ENCODE measurements at places on chromosomes 16 and 17. TPM values are rescaled to one million over a fixed set of nuclear protein-coding genes. Genes with fewer than 3 reads are reported as not detected.
A peak's percentile ranks its signal among the peaks of the same experiment; 100 is the strongest.

DNA sequence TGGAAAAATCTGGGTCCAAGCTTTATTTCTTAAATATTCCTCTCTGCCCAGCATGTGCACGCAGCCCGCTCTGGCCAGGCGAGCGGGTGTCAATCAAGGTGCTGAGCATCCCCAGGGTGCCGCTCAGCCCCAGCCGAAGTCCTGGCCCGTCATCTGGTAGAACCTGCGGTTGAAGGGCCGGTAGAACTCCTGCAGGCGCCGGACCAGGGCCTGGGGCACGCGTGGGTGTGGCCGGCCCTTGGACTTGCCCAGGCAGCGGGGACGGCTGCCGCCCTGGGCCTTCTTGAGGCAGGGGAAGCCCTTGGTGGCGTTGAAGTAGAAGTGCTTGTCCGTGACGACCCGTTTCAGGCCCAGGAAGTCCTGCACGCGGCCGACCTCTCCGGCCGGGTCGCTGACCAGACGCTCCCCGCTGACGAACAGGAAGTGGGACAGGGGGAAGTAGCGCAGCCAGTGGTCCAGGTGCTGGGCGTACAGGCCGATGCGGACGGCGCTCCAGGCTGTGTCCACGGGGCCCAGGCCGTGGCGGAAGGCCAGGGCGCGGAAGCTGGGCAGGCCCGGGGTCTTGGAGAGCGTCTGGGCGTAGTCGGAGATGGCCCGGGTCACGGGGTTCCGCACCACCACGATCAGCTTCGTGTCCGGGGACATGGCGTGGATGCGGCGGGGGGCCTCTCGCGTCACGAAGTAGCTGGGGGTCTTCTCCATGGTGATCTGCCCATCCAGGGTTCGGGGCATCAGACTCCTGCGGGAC is 6.6 kb downstream of the HS3ST6 start:
- DNase-seq, result no peak

- no peak for DNase-seq
These were observed 17.9 kb upstream of the DPEP1 start for GRCh38 chr16:89595330-89596060.

DNA sequence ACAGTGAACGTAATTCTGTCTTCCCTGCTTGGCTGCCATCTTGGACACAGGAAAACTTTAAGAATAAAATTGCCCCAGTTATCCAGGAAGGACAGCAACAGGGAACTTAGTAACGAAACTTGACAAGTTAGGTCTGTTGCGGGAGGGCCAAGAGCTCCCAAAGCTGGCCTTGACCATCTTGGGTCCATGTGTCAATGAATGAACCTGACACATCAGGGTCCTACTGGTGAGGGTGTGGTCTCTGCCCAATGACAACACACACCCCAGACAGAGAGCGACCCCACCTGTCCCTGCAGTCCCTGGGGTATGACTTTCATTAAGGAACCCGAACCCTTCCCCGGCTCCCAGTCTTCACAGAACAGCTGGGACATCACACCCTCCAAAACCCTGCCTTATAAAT is 96.3 kb downstream of the NDE1 start:
- no peak for DNase-seq

DNA sequence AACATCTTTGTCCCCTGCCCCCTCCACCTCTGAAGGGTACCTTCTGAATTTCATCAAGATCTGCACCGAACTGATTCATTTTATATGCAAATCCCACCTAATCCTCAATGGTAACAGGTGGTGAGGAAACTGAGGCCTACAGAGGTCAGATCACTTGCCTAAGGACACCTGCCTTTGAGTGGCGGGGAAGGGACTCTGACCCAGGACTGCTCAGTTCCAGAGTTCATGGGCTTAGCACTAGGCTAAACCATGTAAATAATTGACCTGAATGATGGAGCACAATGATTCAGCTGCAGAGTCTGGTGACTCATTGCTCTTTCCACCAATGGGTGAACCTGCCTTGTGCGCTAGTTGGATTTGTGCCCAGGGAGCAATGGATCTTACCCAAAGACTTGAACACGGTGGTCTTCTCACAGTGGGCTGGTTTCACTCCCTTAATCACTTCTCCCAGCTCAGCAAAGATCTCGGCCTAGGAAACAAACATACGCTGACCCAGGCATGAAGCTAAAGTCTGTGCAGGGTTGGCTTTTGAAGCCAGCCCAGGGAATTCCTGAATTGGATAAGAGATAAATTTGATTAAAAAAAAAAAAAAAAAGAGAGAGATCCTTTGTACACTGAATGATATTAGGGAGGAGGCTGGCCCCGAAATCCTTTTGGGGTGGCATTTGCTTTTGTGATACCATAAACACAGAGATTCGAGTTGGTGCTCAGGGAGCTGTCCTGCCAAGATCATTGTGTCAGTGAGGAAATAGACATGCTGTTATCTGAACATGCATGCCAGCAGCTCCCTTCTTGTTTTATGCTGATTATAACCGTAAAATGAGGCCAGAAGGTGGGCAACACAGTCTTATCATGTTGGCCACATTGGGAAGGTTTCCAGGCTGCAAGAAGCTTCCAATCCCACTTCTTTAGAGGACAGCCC is 17.0 kb downstream of the CRYM start:
- peak; percentile 88 for DNase-seq

GRCh38 chr17:79608624-79608959 is 2.3 kb downstream of the RBFOX3 start:
- no peak for DNase-seq

DNA sequence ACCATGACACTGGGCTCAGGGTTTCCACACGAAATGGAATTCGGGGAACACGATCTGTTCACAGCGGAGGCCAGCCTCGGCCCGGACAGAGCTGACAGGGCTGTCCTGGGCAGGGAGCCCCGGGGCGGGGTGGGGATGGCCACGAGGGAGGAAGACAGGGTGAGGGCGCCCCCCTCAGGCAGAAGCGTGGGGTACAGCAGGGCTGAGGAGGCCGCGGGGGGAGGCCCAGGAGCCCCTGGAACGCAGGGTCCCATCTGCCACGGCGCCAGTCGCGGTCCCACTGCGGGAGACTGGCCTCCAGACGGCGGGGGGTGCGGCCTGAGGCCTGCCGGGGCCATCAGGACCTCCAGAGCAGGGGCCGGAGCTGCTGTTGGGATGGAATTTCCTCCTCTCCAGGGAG is 75.9 kb downstream of the LMF1 start:
- no peak for DNase-seq

- no peak for DNase-seq
These were observed 158.8 kb downstream of the AATF start for GRCh38 chr17:37107406-37108083.

GRCh38 chr16:31475946-31476302 is 4.0 kb downstream of the TGFB1I1 start:
- no peak for DNase-seq

DNA sequence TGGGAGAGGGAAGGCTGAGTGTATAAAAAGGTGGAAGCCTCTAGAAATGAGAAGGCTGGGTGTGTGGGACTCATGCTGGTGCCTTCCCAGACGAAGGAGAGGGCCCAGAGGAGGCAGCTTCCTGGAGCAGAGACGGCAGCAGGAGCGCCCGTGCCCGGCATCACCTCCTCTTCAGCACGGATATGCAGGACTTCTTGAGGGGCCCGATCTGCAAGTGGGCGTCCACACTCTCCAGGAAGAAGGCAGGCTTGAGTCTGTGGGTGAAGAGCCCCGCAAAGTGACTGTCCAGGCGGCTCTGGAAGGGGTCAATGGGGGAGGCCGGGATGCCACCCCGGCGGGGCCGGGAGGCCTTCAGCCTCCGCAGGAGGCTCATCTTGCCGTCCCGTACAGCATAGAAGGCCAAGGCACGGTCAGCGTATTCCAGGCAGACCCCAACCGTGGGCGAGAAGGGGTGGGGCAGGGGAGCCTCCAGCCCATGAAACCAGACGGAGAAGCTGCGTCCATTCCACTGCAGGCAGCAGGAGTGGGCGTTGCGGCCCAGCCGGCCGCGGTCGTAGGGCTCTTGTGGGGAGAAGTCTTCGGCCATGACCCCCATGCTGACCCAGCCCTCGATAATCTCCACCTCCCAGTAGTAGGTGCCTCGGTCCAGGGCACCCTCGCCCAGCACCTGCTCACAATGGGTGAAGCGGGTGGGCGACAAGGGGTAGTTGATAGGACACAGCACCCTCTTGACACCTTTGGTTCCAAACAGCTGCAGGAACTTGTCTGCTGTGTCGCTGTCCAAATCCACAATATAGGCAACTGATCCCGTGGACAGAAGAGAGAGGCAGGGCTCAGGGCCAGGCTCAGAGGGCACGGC is 3.8 kb downstream of the TRIM47 start:
- DNase-seq, result no peak

DNA sequence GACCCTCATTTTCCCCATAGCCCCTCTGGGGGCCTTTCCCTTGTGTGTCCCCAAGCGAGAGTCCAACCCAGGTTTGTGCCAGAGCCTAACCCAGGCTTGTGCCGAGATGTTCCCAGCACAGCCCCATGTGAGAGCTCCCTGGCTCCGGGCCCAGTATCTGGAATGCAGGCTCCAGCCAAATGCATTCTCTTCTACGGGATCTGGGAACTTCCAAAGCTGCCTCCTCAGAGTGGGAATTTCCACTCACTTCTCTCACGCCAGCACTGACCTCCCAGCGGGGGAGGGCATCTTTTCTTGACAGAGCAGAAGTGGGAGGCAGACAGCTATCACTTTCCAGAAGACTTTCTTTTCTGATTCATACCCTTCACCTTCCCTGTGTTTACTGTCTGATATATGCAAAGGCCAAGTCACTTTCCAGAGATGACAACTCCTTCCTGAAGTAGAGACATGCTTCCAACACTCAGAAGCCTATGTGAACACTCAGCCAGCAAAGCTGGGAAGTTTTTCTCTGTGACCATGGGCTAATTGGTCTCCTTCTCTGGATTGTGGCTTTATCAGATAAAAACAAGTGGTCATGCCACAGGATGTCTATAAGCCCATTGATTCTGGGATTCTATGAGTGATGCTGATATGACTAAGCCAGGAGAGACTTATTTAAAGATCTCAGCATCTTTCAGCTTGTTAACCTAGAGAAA is 2.5 kb upstream of the CCL2 start:
- peak; percentile 81 for DNase-seq

- DNase-seq, result no peak
These were observed 235.3 kb downstream of the SEC14L1 start for GRCh38 chr17:77375917-77376651.

DNA sequence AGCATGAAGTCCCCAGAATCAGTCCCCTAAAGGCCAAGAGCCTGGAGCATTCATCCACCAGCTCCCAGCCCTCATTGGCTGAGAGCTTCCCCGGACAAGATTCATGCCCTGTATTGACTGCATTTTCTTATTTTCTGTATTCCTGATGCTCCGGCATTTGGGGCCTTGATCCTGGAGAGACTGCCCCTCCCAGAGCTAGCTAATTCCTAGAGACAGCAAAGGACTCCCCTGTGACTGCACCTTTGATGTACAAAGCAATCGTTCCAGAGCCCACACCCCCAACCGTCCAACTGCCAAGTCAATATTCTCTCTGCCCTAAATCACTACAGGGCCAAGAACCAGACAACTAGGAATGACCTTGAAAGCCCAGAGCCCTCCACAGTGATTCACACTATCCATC is 93.4 kb upstream of the CDH5 start:
- no peak for DNase-seq

DNA sequence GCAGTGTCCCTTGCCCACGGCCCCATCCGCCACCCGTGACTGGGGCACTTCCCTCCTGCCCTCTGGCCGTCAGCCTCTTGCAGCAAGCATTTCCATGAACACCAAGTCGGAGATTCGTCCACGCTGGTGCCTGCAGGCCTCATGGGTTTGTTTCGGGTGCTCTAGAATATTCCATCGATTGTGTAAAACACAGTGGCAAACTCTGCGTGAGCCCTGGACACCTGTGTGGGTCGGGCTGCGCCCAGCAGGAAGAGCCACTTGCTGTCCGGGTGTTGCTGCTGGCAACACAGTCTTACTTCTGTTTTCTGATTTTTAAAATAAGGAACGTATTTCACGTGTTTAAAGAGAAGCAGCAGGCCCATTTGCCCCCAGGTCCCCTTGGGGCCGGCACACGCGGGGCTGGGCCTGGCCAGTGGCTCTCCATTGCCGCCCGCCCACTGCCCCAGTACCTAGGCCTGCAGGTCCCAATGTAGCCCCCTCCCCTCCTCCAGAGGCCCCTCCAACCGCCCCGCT is 10.0 kb downstream of the CYBC1 start:
- DNase-seq, result no peak

DNA sequence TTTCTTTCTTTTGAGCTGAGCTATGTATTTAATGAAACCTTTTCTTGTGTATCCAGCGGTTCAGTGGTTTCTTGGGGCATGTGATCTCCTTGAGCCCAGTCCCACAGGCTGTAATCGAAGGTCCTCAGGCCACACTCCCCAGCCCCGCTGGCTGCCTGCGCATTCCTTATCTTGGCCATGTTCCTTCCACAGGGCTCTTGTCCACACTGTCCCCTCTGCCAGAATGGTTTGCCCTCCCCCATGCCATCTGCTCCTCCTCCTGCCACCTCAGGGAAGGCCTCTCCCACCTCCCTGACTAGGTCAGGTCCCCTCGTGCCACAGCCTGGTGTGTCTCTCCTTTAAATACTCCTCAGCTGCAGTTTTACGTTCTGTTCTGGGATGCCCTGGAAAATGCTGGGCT is 12.1 kb upstream of the NLRC5 start:
- DNase-seq, result no peak

- no peak for DNase-seq
These were observed 4.9 kb upstream of the PABPN1L start for GRCh38 chr16:88871349-88871702.

- no peak for DNase-seq
These were observed 47.9 kb downstream of the TOM1L2 start for GRCh38 chr17:17924131-17924856.

DNA sequence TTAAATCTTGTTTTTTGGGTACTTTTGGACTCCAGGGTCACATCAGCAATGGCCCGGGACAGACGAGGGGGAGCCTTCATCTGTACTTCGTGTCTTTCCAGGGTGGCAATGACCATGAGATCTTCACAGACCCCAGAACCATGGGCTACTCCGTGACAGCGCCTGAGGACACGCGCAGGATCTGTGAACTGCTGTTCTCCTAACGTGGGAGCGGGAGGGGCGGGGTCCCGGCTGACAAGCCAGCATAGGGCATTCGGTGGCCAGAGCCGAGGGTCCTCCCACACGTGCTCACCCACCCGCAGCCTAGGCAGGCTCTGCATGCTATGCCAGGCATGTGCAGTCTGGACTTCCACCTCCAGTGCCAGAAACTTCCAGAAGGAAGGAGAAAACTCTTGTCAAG is 21.2 kb downstream of the CARHSP1 start:
- DNase-seq, result no peak

DNA sequence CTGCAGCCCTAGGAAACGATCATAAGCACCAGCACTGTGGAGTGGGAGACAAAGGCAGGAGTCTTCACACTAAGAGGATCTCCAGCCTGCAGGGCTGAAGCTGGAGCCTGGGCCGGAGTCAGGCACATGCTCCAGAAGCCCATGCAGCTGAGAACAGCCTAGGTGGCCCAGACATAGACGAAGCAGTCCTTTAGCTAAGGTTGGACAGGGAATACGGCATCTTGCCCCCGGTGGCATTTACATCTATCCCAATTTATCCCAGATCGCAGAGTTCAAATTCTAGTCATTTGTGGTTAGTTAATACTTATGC is 13.9 kb downstream of the TSPOAP1 start:
- DNase-seq, result no peak

Gene AATK
- 0.41 TPM for total RNA-seq

Gene JPT2
- total RNA-seq, result 149 TPM

Gene CRYBA1
- total RNA-seq, result not detected

Gene SDR42E1
- total RNA-seq, result 0.03 TPM

Gene WNT3
- total RNA-seq, result 6.0 TPM

Gene CCL4
- not detected for total RNA-seq

Gene HIC1
- total RNA-seq, result 7.3 TPM

Gene SPATA32
- not detected for total RNA-seq

Gene BMERB1
- total RNA-seq, result 17.4 TPM

Gene MMP15
- 8.0 TPM for total RNA-seq

Gene TGFB1I1
- 42.0 TPM for total RNA-seq

Gene TBC1D3K
- total RNA-seq, result not detected

Gene PIK3R5
- not detected for total RNA-seq

Gene MYO1C
- 148 TPM for total RNA-seq
